GM19239 (cell line): ENCODE measurements at places on chromosomes 3 and 15.

- DNase-seq, result no peak
Measured at GRCh38 chr15:101482526-101483371, 6.8 kb downstream of the PCSK6 start.

- DNase-seq, result no peak
Measured at GRCh38 chr3:192861972-192862371, 55.7 kb downstream of the MB21D2 start.

GRCh38 chr15:52567871-52568600 lies 794 bp downstream of the ARPP19 start:
- DNase-seq, result peak; percentile 12

DNA sequence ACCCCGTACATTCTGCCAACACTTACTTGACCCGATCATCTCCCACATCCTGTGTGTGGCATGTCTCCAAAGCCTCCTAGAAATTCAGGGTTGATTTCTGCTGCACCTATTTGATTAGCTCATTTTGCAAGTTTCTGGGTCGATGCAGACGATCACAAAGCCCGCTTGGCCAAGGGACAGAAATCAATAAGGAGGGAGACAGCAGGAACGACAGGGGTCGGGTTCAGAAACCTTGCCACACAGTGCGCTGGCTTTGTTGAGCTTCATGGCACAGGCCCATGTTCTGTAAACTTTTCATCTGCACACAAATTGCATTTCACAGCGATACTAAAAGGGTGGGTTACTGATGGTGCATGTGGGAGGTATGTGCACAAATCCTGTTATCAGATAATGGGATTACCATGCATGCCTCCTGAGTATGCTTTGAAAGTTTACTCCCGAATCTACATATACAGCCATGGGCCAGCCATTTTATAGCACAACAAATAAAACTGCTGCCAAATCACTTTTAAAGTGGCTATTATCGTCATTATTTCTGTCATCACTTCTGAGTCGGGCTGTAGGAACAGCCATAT lies 95.9 kb upstream of the ATP11B start:
- no peak for DNase-seq

DNA sequence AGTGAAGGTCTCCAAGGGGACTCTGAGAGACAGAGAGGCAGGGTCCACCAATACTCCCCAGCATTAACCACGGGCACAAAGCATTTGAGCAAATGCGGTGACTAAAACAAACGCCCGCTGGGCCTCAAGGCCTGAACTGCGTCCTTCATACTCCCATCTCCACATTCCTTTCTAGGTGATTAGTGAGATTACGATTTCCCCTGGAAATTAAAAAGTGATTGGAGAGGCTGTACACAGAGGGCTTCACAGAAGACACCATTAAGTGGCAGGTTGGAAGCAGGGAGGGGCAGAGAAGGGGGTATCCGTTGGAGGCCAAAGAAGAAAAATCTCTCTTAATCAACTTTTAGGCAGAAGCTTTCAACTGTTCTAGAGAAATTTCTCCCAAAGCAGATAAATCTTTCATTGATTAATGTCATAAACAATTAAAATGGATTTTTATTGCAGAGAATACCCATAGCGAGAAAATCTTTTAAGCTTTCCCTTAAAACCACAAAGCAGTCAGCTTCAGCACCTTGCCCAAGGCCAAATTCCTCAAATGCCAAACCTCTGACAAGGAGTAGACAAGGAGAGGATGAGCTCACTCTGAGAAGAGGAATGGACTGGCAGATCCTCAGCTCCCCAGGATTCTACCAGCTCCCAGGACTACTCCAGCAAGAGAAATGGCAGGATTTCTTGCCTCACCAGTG lies 38.2 kb downstream of the MB21D2 start:
- no peak for DNase-seq

DNA sequence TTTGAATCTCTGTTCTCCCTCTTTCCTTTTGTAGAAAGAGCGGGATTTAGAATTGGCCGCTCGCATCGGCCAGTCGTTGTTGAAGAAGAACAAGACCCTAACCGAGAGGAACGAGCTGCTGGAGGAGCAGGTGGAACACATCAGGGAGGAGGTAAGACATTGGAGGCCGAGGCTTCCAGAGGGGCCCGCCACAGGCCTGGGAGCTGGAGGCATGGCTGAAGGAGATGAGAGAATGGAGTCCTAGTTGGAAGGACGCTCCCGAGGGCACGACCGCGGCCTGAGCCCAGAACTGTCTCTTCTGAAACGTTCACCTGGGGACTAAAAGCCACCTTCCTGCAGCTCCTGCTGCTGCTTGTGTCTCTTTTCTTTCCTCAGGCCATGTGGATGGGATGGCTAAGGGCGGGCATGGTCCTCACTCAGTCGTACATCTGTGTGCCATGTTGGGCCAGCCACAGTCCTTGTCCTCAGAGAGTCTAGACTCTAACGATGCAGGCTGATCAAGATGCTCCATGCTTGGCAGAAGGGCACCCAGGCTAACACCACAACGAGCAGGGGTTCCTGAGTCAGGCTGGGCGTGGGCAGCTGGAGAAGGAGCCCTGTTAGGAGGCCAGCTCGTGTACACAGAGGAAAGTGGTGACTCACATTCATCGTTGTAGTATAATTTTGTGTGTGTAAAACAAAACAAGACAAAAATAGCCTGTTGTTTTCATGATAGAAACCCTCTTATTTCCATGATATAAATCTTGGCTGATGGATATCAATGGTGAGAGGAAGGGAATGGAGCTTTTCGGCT lies 81.1 kb downstream of the CCK start:
- DNase-seq, result no peak
